NCI-H1417 (cell line): ENCODE measurements at places on chromosomes 3 and 15.

DNA sequence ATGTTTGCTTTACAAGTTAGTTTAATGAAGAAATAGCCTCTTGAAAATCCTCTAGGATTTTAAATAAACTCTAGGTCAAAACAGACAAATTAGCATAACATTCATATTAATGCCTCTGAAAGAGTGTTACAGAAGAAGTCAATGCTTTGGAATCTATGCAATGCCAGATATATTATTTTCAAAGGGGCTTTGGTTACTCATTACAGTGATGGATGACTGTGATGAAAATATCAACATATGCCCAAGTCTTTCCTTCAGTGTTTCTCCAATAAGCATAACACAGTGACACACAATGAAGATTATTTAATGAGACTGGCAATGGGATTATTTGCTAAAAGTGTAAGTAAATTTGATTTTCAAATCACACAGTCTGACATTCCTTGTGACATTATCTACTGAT lies 1247.2 kb downstream of the ROBO2 start:
- no peak for DNase-seq

DNA sequence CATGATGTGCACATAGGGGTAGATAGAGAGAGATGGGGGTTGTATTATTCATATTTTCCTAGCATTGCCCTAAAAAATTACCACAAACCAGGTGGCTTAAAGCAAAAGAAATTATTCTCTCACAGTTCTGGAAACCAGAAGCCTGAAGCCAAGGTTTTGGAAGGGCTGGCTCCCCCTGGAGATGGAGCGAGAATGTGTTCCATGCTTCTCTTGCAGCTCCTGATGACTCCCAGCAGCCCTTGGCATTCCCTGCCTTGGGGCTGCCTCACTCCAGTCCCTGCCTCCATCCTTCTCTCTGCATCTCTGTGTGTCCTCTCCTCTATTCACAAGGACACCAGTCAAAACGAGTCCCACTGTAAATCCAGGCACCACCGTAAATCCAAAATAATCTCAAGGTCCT lies 91.5 kb upstream of the FAM174B start:
- no peak for DNase-seq

DNA sequence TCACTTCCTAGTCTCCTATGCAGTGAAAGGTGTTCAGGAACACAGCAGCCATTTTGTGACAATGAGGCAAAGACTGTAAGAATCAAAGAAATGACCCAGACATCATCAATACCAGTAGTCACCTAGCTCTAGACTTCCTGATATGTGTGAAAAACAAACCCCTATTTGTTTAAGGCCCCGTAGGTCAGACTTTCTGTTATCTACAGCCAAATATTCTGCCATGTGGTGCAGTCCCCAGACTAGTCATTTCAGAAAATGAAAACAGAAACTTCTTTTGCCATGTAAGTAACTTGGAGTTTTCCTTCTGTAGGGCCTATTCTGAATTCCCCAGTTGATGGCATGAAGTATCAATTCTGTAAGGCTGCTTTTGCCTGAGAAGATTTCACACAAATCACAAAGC lies 181.7 kb upstream of the SNTN start:
- no peak for DNase-seq

DNA sequence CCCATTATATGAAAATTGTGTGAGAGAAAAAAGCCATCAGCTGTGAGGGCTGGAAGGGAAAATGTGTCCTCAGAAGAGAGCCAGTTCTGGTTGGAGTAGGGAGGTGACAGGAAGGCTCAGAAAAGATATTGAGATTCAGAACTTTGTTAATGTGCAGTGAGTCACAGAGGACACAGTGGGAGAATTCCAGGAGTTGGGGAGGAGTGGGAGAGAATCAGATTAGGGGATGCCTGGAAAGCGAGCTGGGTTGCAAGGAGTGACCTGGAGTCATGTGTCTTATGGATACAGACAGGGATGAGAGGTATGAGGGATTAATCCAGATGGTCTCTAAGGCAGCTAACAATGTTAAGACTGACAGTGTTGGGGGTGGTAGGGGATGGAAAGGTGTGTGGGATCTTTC lies 67.5 kb downstream of the CHST2 start:
- DNase-seq, result no peak

DNA sequence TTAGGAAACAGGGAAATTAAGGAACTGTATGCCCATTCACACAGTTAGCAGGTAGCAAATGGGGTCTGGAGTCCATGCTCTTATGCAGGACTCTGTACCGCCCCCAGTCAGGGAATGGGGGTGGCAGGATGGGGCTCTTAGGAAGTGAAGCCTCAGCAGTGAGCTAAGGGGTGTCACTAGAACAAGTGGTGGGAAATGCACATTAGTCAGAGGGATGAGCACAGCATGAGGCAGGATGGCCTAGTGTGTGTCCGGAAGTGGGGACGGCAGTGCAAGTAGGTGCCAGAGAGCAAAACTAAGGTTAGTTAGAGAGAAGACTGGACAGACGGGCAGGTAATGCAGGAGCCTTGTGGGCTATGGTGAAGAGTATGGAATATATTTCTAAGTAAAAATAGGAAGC lies 60.7 kb downstream of the ST3GAL6 start:
- no peak for DNase-seq

DNA sequence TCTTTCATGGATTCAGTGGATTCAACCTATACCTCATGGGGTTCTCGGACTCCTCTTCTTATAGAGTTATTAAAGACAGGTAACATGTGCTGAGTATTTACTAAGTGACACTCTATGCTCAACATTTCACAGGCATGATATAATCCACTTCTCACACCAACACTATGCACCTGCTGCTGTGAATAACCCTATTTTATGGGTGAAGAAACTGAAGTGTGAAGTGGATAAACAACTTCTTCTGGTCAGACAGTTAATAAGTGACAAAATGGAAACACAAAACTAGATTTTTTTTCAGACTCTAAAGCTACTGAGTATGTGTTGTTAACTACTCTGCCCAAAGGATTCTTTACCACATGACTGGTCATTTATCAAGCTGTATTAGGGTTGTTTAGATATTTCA lies 403.5 kb downstream of the DIPK2A start:
- no peak for DNase-seq

GRCh38 chr3:45409921-45410320 lies 21.5 kb downstream of the LARS2 start:
- no peak for DNase-seq

- no peak for DNase-seq
These were observed 68.0 kb downstream of the TMEM108 start for GRCh38 chr3:133106169-133106568.

DNA sequence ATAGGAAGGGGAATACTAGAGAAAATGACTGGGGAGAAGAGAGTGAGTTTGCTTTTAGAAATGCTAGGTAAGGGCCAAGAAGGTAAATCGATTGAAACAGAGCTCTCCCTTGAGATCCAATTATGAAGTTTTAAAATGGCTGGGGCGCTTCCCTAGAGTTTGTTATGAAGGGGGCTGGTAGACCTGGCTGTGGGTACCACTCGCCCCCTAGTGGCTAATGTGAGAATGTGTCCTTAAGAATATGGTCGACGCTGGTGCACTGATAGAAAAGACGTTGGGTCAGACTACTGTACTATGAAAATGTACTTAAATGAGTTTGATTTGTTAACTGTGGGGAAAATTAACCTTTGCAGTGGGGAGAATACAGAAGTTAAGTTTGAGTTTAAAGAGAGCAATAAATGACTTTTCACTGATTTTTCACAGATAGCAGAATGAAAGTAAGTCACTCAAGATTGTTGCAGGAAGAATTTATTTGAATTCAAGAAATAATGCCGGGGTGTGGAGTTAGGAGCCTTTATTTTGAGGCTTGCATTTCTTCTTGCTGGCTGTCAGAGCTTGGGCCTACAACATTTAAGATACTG lies 9.2 kb downstream of the TMPRSS7 start:
- peak; percentile 86 for DNase-seq

DNA sequence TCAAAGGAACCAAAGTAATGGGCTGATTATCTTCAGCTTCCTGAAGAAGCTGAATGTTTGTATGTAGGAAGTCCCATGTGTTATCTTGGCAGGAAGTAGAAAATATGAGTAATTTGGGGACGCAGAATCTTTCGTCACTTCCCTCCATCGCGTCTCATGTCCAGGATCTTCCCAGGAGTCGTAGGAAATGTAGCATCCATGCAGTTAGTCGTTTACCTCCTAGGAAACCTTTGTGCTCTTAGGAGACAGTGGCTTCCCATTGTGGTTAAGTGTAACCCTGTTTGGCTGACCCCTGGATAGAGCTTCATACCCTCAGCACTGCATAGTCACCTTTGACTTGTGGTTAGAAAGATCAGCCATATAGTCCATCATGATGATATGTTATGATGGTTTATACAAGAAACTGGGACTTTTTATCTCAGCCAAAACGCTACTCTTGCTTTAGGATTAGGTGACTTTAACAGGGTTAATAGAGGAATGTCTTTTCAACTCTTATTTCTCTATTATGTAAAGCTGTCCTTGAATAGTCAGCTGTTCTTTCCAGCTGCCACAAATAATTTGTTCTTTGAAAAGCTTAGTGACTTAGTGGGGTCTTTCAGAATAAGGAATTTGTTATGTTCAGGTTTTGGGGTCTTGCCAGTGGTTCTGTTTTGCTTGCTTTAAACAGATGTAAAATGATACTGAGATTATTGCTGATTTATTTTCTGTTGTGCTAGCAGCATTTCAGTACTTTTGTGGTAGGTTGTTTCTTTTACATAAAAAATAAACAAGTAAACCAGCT lies 92.2 kb downstream of the KLHL25 start:
- no peak for DNase-seq

DNA sequence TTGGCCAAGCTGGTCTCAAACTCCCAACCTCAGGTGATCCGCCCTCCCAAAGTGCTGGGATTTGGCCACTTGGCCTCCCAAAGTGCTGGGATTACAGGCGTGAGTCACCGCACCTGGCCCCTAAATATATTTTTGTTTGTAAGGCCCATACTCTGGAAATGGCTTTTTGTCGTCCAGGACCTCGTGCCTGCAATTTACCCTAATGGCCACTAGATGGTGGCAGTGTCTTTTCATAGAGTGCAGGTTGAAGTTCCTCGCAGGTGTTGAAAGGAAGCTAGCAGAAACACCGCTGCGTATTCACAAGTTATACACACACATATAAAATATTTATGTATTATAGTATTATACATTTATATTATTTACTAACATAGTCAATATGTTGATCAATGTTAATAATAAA lies 97.2 kb downstream of the LRTM1 start:
- peak; percentile 12 for DNase-seq

DNA sequence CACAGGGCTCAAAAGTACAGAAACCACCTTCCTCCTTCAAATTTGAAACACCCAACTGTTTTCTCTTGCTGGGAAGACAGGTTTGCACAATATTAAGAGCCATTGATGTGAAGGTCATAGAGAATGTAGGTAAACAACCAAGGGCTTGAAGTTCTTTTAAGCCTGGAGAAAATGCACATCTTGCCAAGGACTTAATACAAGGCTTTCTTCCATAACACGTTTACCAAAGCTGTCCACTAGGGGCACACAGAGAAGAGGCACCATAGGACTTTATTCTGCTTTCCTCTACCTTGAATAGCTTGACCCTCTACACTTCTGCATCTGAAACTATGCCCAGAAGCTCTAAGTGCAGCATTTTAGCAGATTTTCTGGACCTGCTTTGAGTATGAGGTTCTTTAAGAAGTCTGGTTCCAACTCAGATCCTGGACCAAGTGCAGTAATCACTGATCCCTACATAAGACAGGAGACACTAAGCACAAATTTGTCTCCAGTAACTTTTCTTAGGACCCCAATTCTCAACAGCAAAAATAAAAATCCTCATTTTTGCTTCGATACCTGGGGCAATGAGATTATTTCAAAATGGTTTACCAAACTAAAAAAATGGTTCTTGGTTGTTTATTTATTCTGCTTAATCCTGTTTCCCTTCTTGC lies 138.0 kb downstream of the FBN1 start:
- DNase-seq, result no peak

- DNase-seq, result no peak
These were observed 14.1 kb downstream of the KLF15 start for GRCh38 chr3:126342991-126343648.

GRCh38 chr15:41934843-41935242 lies 37.5 kb downstream of the EHD4 start:
- no peak for DNase-seq

- DNase-seq, result no peak
These were observed 4.1 kb downstream of the CCDC191 start for GRCh38 chr3:114052216-114052615.

DNA sequence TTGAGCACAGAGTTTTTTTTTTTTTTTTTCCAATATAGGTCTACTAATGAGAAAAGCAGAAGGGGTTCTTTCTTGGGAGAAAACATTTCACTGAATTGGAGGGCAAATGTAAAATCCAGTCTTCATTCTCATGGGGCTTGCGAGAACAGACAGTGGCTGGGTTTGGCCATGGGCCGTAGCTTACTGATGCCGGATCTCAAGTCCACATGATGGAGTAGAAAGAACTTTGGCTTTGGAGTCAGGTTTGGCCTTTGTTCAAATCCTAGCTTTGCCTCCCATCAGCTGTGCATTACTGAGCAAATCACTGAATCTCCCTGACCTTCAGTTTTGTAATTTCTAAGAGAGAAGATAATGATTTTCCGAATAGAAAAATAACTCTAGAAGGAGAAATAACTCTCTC lies 59.7 kb downstream of the LMCD1 start:
- DNase-seq, result no peak

DNA sequence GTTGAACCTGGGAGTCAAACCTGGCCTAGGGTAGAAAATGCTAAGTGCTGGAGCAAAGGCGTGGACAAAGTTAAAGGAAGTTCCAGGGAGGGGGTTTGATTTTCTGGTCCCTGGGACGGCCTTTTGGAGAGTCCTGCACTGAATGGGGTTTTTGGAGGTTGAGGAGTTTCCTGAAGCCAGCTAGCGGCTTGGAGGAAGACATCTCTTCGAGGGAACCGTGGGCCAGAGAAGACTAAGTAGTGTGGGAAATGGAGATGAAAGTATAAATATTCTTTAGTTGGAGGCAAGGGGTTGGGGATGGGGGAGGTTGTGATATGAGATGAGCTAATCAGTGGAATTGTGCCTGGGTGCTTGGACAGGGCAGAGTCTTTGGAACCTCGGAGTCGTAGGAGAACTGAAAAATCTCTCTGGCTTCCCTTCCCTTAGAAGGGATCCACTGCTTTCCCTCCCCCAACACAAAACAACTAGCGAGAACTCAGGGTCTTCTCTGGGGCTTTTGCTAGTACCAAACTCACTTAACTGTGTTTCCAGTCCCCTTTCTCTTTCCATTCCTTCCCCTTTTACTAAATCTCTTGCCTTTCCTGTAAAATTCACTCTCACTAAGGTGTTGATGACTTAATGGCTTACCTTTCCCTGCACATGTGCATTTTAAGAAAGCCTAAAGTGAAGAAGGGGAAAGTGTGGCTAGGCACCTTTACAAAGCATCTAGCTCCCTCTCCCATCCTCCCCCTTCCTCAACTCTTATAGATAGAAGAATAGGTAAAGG lies 1.0 kb downstream of the LPP start:
- DNase-seq, result no peak

GRCh38 chr3:132628157-132628556 lies 31.1 kb downstream of the ACKR4 start:
- no peak for DNase-seq

- DNase-seq, result no peak
These were observed 14.1 kb downstream of the SIDT1 start for GRCh38 chr3:113546414-113546893.
